ENCODE measurements at places on chromosomes 2 and 18.

GRCh38 chr2:45345331-45346234 lies 265.5 kb downstream of the SRBD1 start:
- no peak for DNase-seq

- no peak for DNase-seq
Measured at GRCh38 chr2:196177124-196177523, 5.7 kb upstream of the STK17B start.

GRCh38 chr18:48022021-48022420 lies 91.6 kb upstream of the SMAD2 start:
- DNase-seq, result no peak

DNA sequence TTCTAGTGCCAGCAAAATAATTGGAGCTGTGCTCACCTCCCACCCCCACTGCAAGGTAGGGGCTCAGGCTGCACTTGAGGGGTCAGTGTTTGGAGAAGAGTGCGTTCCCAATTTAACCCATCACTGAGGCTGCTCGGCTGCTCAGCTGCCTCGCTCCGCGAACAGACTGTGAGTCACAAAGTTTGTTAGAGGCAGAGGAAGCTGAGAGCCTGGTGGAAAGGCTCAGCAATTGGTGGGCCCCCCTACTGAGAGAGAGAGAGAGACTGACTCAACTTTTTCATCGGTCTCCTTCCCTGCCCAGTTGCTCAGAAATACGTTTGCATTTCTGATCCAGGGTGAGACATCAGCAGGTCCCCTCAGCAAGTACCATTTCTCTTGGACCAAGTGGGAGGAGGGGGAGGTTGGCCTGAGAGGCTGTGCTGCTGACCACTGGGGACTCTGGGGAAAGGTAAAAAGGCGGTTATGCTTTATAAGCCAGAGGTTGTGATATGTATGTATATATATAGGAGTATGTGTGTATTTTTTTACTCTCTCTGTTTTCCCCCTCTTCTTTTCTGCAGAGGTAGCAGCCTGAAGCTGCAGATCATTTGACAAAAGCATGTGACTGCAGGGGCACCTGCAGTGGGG lies 1.5 kb downstream of the EFR3B start:
- peak; percentile 58 for DNase-seq

DNA sequence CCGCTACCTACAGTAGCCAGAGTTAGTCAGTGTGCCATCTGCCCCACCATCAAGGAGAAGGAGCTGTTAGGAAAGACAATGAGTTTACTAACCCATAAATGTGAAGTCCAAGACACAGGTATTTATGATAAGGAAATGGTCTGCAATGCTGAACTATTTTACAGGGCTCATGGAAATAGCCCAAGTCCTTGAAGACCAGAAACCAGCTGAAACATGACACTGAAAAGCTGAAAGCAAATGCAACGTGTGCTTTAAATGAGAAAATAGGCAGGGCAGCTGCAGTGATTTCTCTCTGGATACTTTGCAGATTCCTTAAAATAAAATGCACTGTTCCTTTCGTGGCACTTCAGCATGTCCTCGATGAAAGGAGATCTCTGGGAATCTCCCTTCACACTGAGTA lies 256.4 kb upstream of the TCF4 start:
- DNase-seq, result no peak

Data from activated CD4-positive, alpha-beta T cell treated with anti-CD3 and anti-CD28 coated beads, Interleukin-2, Interleukin-6, amounts not matched to agents 100 ng/mL and 50 ng/mL, durations not matched to agents 16 hours and 8 hours (primary cell).